ENCODE measurements at places on chromosomes 12 and 14. TPM values are rescaled to one million over a fixed set of nuclear protein-coding genes. Genes with fewer than 3 reads are reported as not detected.

DNA sequence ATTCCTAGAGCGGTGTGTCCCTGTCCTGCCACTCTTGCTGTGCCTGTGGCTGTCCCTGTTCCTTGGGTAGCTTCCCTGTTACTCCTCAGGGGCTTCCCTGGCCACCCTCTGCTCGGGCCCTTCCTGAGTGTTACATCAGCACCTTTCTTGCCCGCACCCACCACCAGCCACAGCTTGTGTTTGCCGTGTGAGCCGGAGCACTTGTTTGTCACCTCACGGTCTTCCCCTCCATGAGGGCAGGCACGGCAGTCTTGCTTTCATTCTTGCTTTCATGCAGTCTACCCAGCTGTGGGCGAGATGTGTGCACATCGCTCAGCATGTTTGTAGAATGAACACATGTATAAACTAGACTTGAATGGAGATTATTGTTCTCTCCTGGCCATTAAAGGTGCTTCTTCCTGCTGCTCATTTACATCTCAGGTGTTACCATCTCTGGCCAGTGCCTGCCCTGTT is 42.0 kb downstream of the TRAF3 start:
- no peak overlapping the region for H3K4me3 ChIP-seq
- no peaks in the 10 kb centered on the region for H3K4me1 ChIP-seq
- no peak for DNase-seq

- no peaks in the 10 kb centered on the region for H3K4me1 ChIP-seq
- H3K36me3 ChIP-seq, result no peaks in the 10 kb centered on the region
- H3K27me3 ChIP-seq, result peaks cover 14% of the 10 kb centered on the region
- DNase-seq, result no peak
Measured at GRCh38 chr12:51496895-51497294, 72.3 kb downstream of the SLC4A8 start.

DNA sequence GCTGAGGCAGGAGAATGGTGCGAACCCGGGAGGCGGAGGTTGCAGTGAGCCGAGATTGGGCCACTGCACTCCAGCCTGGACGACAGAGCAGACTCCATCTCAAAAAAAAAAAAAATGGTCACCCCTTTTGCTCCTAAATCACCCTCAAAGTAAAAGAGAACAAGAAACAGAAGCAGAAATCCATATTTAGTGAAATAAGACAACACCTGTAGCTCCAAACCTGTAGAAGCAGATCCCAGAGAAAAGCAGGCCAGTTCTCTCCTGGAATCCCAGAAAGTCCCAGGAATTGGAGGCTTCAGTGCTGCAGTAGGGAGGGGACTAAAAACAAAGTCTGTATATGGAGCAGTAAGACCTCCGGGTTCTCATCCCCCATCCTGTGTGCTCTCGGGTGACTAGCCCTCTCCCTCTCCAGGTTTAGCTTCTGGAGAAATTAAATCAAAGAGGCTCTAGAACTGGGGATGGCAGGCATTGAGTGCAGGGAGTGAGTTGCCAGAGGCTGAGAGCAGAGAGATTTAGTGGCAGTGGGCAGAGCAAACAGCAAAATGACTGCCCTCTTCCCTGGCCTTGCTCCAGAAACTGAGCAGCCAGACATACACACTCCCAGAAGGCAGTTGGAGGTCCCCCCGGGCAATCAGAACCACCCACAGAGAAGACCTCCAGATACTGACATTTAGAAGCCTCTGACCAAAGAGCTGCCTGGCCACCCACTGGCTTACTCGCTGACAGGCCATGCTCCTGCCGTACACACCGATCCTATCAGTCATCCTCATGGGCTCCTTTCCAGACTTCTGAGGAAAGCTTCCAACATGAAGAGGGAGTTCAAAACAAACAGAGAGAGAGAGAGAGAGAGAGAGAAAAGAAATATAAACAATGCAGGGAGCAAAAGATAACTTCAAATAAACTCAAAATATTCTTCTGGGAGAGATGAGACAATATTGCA is 6.3 kb upstream of the MLXIP start:
- no peak overlapping the region for H3K27ac ChIP-seq
- peak; percentile 56 for DNase-seq
- no peaks in the 10 kb centered on the region for H3K36me3 ChIP-seq
- no peak overlapping the region for H3K4me3 ChIP-seq
- peaks cover 2% of the 10 kb centered on the region for H3K4me1 ChIP-seq
- H3K27me3 ChIP-seq, result no peaks in the 10 kb centered on the region

DNA sequence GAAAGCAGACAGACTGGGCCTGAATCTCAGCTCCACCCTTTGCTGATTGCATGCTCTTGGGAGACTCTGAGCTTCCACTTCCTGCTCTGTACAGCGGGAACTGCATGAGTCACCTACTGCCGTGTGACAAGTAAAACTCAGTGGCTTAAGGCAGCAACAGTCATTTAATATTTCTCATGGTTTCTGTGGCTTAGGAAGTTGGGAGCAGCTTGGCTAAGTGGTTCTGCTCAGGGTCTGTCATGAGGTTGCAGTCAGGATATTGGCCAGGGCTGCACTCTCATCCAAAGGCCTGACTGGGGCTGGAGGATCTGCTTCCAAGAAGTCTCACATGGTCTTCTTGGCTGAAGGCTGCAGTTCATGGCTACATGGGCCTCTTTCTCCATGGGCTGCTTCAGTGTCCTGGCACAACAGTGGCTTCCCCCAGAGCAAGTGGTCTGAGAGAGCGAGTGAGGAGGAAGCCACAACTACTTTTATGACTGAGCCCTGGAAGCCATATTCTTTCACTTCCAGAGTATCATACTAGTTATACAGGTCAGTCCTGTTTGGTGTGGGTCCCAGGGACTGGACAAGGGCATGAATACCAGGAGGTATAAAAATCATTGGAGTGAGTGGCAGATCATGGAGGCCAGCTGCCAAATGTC is 49.7 kb downstream of the FAM222A start:
- H3K27me3 ChIP-seq, result no peaks in the 10 kb centered on the region
- H3K27ac ChIP-seq, result no peak overlapping the region
- peak; percentile 49 for DNase-seq
- peaks cover 24% of the 10 kb centered on the region for H3K36me3 ChIP-seq
- H3K4me3 ChIP-seq, result no peak overlapping the region

DNA sequence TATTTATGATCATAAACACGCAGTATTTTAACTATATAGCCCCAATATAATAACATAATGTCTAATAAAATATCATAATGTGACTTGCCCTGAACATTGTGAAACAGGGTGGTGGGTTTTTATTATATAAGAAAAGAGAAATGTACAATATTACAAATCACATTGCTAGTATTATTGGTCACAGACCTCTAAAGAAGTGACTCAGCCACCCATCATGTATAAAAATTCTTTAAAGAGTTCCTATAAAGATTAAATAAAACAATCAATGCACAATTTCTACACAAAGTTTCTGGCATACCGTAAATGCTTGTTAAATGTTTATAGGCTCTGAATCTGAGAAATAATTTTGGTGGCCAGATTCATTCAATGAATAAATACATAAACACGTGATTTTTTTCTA is 28.9 kb downstream of the ABCC9 start:
- H3K4me1 ChIP-seq, result no peaks in the 10 kb centered on the region
- H3K27ac ChIP-seq, result no peak overlapping the region
- H3K27me3 ChIP-seq, result no peaks in the 10 kb centered on the region
- H3K4me3 ChIP-seq, result no peak overlapping the region
- H3K36me3 ChIP-seq, result no peaks in the 10 kb centered on the region

PLD4 gene
- total RNA-seq, result not detected

OR10A7 gene
- not detected for total RNA-seq
